HFFc6 (cell line): ENCODE measurements at places on chromosomes 11 and 22. TPM values are rescaled to one million over a fixed set of nuclear protein-coding genes. Genes with fewer than 3 reads are reported as not detected.

DNA sequence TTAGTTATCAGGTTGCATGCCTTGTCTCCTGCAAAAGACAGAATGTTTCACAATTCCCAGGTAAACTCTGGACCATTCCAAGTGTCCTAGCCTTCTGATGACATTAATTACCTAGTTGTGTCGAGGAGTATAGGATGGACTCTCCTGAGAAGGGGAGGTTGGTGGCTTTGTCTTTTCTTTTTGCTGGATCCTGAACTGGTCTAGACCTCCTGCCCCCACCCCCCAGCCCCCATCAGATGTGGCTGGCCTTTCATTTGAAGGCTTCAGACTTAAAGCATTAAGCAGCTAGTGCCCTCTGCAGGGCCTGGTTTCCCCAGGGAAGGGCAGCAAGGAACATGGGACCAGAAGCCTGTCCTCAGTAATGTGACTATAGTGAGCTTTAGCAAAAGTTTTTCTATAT, 9.7 kb downstream of the MCAM start:
- DNase-seq = no peak

Gene EI24
- total RNA-seq = 73.8 and 80.0 TPM in 2 replicates

- DNase-seq = no peak
Measured at GRCh38 chr22:44496844-44497217, 1.2 kb downstream of the RTL6 start.

GRCh38 chr11:91755526-91755925, 469.1 kb upstream of the FAT3 start:
- DNase-seq = no peak

Gene TRIM51
- not detected in 3 replicates for total RNA-seq
